Islet precursor cell (in vitro differentiated cells): ENCODE measurements at places on chromosomes 2 and 18.

- no peak for DNase-seq
These were observed 322.1 kb downstream of the CCDC85A start for GRCh38 chr2:56505885-56506284.

DNA sequence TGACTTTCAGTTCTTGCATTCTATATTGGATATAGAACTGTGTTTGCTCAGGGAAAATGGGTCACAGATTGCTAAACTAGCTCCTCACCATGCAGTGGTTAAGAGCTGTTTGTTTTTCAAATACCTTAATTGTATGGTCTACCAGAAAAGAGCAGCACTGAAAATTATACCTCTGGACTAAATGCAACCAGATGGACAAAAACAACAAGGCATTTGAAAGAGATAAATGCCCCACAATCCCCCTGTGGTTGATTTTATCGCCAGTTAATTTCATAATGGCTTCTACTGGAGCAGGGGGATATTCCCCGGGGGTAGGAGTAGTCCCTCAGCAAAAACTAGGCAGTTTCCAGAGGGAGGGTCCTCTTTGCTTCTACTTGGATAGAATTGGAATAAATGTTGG, 267.9 kb upstream of the TNP1 start:
- DNase-seq: no peak

- DNase-seq: no peak
These were observed 158.5 kb downstream of the INSIG2 start for GRCh38 chr2:118246726-118247125.

- DNase-seq: no peak
These were observed 464.6 kb upstream of the HS6ST1 start for GRCh38 chr2:128783193-128783671.

DNA sequence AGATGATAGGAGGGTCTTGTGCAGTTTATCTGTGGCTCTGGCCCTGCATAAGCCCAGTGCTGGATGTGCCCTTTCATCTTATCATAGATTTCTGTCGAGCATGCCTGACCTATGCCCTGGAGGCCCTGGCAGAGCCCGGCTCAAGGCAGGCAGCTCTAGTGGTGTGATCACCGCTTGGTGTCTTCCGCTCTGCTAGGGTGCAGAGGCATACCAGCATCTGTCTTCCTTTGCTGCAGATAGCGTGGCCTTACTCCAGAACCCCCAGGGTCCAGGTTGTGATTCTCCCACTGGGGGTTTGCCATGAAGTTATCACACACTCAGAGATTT, 13.7 kb upstream of the TRAF3IP1 start:
- DNase-seq: peak; percentile 18

DNA sequence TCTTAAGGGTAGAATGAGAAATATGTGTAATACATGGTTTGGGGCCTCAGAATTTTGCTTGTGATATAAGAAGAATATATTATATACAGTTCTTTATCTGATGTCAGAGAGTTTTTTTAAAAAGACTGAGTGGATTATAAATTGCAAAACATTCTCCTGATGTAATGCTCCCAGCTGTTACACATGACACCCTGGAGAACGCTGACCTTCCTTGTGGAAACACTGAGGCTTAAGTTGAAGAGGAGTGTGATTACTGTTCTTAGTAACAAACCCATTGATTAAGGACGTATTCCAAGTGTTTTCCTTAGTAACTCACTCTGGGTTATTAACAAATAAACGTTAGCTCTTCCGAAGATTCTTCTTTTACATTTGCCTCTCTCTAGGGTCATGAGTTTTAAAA, 1069.3 kb upstream of the CNTNAP5 start:
- no peak for DNase-seq

GRCh38 chr2:134682726-134683125, 36.1 kb downstream of the TMEM163 start:
- DNase-seq: no peak

DNA sequence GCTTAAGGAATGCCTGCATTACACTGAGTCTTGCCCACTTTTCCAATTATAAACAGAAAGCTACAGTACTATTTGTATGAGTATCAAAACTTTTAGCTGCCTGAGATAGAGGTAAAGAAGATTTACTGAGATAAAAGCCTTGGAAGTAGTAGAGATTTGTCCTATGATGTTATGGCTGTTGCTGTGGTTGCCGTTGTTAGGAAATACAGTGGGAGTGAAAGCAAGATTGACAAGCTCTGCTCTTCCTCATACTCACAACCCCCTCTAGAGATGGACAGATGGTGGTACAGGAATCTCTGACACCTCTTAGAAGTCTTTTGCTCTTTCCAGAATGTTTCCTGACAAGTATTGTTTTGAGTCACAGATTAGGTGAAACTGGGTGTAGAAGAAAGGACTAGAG, 242.5 kb downstream of the RPIA start:
- no peak for DNase-seq

GRCh38 chr2:88738271-88738670, 46.8 kb downstream of the RPIA start:
- no peak for DNase-seq

- no peak for DNase-seq
These were observed 843.3 kb downstream of the TSN start for GRCh38 chr2:122598784-122599183.

GRCh38 chr2:221494556-221494955, 77.5 kb downstream of the EPHA4 start:
- DNase-seq: peak; percentile 76

DNA sequence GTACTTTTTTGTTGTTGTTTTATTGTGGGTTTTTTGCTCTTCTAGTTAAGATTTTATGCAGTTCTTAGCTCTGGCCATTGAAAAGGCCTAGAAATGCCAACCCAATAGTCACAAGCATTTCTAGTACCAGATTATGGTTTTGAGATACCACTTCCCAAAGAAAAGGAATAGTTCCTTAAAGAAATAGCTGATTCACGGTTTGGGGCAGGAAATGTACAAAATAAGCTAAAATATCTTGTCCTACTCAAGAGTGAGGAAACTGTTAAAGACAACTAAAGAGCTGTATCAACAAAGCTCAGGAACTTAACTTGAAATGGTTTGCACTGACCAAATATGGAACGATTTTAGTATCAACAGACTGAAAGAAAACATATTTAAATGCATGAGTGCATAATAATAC, 35.4 kb downstream of the PGAP1 start:
- DNase-seq: no peak

GRCh38 chr2:230668184-230668938, 44.3 kb upstream of the CAB39 start:
- DNase-seq: no peak

- DNase-seq: no peak
These were observed 30.8 kb downstream of the TWSG1 start for GRCh38 chr18:9365406-9365805.

DNA sequence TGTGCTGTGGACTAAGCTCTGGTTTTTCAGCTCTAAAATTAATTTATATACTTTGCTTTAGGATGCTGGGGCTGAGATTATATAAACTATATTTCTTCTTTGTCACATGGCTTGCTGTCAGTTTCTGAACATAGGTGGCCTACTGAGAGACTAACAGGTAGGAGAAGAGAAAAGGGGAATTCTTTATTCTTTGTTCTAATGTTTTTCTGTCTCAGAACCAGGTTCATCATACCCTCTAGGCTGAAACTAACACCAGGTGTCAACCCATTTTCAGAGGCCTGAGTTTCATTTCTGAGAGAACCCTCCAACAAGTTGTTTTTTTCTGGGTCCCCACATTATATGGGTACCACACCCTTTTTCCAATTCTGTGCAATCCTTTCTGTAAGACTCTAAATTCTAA, 843.6 kb downstream of the TRIB2 start:
- DNase-seq: no peak

- DNase-seq: no peak
These were observed 9.5 kb upstream of the SMARCAL1 start for GRCh38 chr2:216402751-216403150.

DNA sequence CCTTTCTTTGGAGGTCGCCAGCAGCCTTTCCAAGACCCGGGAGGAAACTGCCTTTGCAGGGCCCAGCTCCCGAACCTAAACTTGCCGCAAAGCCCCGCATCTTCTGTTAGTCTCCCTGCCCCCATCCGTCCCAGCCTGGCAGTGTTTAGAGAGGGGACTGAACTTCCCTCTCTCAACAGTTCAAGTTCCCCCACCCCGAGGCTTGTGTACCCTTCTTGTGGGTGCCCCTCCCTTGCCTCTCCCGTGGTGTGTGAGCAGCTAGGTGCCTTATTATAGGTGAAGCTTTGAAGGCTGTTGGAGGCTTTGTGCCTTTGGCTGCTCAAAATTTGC, 1.4 kb downstream of the LBH start:
- DNase-seq: peak; percentile 71

GRCh38 chr2:69082430-69082997, 69.5 kb downstream of the ANTXR1 start:
- peak; percentile 48 for DNase-seq

- no peak for DNase-seq
These were observed 15.3 kb downstream of the ID2 start for GRCh38 chr2:8697190-8697589.

- DNase-seq: no peak
These were observed 54.8 kb downstream of the GALNT14 start for GRCh38 chr2:31083234-31083993.
